ENCODE measurements at places on chromosomes 6 and 20.

DNA sequence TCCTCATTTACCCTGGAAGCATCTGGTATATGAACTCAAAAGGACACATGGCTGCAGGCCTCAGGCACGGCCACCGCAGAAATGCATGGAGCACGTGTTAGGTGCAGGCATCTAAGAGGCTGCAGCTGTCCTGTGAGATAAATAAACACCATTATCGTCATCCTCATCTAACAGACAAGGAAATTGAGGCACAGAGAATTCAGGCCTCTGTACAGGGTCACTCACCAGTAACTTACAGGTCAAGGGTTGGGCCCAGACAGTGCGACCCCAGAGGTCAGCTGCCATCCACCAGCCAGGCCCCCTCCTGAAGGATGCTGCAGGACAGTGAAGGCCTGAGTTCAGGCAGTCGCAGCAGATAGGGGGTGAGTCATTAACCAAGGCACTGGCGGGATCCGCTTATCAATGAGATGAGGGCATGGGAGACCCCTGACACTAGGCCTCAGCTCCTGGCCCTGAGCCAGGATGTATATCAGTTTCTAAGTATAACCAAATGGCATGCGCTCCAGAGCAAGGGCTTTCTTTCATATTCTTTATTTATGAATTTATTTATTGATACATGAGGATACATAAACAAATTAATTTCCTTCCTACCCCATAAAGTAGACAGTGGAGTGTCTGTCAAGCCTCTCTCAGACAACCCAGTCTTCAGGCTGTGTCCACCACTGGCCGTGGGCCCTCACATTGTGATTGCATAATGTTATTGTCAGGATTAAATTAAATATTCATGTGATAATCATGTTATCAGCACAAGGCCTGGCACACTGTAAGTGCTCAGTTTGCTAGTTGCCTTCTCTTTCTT, 316.9 kb downstream of the QKI start:
- DNase-seq: no peak

DNA sequence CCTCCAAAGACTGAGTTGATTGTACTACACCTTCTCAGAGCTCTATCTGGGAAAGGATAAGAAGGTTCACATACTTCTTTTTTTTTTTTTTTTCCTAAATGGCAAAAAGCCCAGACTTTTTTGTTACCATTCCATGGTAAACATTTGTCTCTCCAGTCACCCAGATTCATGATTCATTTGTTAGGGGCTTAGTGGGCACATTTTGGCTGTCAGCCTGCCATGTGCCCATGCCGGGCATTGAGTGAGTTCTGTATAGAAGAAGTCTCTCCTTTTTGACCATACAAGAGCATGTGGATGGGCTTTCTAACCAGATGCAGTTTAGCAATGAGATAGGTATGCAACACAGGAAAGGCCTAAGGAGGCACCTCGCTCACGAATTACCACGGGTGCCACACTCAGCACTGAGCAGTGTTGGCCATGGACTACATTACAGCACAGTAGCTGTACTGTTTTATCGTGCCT, 447.5 kb upstream of the HSF2 start:
- DNase-seq: no peak

DNA sequence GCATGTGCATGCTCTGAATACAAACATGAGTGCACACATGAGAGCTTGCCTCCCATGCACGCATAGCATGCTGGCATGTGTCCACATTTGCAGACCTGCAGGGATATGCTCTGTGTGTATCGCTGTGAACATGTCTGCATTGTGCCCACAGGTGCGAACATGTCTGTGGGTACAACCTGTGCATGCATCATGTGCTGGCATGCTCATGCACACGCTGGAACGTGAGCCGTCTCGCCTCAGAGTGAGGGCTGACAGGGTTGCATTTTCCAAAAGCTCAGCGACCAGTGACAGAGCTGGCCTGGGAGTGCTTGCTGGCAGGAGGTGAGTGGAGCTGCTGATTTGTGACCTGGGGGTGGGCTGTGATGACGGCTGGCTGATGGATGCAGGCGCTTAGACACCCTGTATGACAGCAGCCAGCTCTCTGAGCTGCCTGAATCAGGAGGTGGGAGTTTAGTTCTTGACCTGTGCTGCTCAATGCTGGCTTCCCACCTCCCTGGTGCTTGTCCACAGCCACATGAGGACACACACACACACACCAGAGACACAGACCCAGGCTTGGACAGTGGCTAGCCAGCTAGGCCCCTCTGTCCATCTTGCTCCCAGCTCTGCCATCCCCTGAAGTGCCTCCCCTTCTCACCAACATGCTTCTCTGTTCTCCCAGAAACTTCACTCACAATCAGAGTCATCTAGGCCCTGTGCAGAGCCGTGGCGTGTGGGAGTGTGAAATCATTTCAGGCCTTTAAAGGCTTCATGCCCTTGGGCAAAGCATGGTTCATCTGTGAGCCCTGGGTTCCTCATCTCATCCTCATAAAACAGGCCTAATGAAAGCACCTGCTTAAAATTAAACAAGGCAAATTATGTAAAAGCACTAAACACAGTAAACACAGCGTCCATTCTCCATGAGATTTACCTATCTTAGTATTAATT, 51.4 kb downstream of the CD40 start:
- DNase-seq: no peak

DNA sequence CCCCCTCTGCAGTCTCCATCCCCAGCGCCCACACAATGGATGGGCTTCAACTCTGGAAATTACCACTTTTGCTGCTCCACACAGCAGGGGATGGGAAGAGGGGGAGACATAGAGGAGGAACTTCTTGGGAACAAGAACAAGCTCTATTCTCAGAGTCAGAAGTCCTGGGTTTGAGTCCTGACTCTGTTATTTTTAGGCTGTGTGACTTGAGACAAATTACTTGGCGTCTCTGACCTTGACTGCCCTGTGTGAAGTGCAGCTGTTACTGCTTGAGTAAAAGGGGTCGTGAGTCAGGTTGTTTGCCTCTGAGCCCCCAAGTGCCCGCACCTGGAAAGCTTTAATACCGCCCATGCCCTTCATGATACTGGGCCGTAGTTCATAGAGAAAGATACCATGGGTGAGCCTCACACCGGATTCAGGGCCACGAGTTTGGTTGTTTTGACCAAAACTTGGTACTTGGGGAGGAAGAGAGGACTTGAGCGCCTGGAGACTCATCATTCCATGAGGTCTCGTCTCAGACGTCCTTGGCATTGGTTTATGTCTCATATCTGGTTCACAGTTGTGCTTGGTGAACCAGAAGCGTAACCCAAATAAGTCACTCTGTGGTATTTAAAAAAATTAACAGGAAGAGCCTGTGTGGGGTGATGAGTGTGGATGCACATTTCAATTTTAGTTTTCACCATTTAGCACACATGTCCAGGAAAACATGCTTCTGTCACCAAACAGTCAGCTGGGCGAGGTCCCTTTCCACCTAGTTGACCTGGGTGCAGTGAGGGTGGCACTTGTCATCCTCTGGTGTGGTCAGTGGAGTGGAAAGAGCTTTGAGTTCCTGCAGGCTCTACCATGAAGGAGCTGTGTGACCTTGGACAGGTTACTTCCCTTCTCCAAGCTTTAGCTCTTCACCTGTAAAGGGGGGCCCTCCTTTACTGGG, 75.6 kb downstream of the CDC5L start:
- DNase-seq: no peak

All from stimulated activated CD4-positive, alpha-beta T cell treated with anti-CD3 and anti-CD28 coated beads, Interleukin-12 subunit alpha, Interleukin-12 subunit beta, amount 100 ng/mL, for 24 hours (primary cell).